T1000 (cell line): ENCODE measurements at places on chromosomes 1 and 21.
A peak's percentile ranks its signal among the peaks of the same experiment; 100 is the strongest.

GRCh38 chr1:109818271-109818987 is 54.7 kb upstream of the EPS8L3 start:
- no peak for DNase-seq

GRCh38 chr1:246113555-246114095 is 393.5 kb downstream of the SMYD3 start:
- DNase-seq, result no peak

- DNase-seq, result no peak
Observed at GRCh38 chr1:23581219-23581618, 21.9 kb upstream of the ID3 start.

DNA sequence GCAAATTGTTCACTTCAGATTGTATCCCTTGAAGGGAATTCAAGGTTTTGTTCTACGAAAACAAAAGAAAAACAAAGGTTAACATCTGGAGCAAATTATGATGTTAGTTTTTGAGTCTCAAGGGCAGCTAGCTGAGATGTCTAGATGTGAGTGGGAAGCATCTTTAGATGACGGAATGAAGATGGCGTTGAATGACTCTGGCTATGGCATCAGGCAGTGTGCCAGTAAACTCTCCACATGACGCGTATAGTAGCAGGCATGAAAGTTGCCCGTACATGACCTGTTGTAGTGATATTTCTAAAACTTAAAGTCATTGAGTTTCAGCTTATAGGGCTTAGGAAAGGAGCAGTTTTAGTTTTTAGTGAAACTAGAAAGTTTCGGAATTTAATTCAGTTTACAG is 12.3 kb upstream of the SDC3 start:
- DNase-seq, result no peak

DNA sequence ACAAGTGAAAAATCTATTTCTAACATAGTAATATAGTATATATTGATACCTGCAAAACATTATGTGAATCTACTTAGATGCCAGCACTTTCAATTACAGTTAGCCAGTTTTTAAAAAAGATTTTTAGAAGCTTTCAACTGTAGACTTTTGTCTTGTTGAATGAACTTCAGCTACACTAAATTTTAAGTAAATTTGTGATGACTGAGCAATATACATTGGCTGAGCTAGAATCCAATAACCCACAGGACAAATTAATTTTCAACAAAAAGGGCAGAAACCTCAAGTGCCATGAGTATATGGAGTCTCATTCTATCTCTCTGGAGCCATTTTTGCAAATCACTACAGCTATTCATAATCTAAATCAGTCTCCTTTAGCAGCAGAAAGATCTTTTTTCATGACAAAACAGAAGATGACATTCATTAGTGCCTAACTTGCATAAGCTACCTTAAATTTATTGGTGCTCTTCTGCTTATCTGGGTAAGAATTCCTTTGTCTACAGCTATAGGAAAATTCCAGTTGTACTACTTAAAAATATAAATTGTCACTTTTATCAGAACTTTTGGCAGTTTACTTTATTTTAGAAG is 100.3 kb downstream of the ATG4C start:
- no peak for DNase-seq

- no peak for DNase-seq
Observed at GRCh38 chr21:40504825-40505224, 342.1 kb downstream of the DSCAM start.

GRCh38 chr1:24275510-24275909 is 43.6 kb upstream of the GRHL3 start:
- no peak for DNase-seq

- DNase-seq, result peak; percentile 28
Observed at GRCh38 chr1:50977575-50978143, 7.6 kb downstream of the CDKN2C start.
